ENCODE measurements at places on chromosomes 2 and 18.

DNA sequence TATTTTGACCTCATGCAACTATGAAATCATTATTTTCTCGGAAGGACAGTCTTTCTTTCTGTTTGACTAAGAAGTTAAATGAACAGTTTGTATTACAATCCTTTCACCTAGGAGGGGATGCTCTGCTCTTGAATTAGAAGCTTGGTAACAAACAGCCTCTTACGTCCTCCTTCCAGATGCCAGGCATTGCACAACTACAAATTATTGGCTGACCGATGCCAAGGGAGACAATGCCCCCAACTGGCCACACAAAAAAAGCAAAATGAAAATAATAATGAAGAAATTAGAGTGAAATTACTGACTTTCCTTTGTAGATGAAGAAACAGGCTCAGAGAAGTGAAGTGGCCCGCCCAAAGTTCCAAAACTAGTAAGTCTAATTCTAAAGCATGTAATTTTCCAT, 177.9 kb downstream of the CYRIA start:
- DNase-seq, result no peak

DNA sequence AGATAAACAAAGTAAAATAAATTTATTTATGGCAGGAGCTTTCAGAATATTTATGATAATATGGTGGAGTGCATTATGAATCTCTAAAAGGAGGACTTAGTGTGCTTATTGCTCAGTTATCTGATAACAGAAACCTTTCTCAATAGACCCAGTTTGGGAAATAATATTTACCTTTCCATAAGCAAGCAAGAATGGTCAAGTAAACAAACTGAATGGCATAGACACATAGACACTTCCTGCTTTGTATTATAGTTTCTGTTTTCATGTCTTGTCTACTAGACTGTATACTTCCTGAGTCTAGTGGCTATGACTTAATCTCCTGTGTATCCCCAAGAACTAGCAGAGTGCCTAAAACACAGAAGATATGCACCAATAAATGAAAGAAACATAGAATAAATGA, 87.8 kb downstream of the UPP2 start:
- DNase-seq, result no peak

DNA sequence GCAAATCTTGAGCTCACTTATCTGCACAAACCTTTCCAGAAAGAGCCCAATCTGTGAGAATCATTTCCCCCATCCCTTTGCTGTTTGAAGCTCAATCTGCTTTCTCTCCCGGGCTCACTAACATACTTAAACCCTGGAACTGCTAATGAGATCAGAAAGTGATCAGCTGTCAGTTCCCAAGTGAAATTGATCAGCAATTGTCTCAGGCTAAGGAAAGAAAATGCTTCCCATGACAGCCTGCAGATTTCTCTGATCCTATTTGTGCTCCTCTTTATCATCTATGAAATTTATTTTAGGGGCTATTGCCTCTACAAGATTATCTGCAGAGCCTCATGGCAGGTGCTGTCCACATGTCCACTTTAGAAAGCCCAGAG, 239.0 kb upstream of the CXCR4 start:
- no peak for DNase-seq

GRCh38 chr2:134393075-134393461, 139.2 kb downstream of the MGAT5 start:
- no peak for DNase-seq

DNA sequence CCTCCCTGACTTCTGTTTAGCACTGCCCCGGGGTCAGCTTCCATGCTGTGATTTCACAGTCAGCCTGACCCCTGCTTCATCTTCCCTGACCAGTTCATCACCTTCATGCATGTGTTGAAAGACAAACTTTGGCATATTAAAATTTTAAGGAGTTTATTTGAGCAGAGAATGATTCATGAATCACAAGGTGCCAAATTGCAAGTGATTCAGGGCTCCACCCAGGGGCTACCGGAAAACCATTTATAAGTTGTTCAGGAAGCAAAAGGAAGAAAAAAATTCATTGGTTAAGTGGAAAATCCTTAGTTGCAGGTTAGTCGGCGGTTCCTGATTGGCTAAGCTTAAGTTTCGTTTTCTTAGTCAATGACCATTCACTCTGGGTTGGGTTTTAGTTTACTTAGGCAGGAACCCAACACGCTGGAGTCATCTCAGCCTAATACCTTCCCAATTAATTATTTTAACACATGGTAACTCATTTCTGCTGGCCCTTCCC, 10.6 kb downstream of the IL1F10 start:
- DNase-seq, result no peak

GRCh38 chr2:131535526-131535925, 7.8 kb downstream of the CCDC74A start:
- no peak for DNase-seq

DNA sequence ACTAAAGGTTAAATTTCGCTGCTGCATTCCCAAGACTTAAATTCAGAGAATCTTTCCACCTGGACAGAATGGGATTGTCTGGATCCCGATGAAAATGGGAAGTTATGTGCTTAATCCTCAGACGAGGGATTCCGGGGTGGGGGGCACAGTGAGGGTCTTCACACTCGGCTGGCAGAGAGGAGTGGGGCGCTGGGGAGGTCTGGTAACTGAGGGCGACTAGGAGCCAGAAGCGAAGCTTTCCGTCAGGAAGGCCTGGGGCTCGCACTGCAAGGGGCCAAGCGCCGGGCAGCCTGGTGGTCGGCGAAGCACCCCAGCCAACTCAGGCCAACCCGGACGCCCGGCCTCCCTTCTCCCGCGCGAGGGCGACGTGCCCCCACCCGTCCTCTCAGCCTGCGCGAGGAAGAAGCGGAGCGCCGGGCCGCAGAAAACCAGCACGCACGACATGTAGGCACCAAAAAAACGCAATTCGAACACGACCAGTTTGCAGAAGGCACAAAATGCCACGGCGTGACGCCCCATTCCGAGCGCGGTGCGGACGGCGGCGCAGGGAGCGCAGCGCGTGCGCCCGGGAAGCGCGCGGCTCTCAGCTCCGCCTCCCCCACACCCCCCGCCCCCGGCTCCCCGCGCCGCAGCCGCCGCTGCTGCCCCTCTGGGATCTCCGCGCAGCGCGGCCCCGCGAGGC, 188.1 kb downstream of the ZEB2 start:
- peak; percentile 33 for DNase-seq

GRCh38 chr2:157501026-157501425, 57.1 kb upstream of the CYTIP start:
- no peak for DNase-seq

DNA sequence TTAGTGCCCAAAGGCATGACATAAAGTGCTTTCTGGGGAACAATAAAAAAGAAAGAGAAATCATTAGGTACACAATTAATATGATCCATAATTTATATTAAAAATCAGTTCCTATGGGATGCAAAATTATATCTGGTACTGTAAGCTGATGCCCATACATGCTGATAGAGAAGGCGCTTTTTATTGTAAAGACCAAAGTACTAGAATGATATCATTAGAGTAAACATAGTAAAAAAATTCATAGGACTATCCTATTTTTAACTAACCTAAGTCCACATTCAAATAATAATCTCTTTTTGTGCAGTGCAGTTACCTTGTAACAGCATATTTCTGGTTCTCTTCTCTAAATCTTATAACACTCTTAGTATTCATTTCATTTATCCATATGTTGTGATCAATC, 252.2 kb downstream of the ASXL3 start:
- DNase-seq, result no peak

DNA sequence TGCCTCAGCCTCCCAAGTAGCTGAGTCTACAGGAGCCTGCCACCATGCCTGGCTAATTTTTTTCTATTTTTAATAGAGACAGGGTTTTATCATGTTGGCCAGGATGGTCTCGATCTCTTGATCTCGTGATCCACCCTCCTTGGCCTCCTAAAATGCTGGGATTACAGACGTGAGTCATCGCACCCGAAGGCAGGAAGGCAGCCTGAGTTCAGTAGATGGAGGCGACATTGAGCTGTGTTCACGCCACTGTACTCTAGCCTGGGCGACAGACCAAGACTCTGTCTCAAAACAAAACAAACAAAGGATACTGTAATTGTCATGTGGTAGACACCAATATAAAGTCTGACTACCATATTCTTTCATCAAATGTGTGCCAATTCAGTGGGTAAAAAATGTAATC, 500.9 kb upstream of the DSEL start:
- no peak for DNase-seq

DNA sequence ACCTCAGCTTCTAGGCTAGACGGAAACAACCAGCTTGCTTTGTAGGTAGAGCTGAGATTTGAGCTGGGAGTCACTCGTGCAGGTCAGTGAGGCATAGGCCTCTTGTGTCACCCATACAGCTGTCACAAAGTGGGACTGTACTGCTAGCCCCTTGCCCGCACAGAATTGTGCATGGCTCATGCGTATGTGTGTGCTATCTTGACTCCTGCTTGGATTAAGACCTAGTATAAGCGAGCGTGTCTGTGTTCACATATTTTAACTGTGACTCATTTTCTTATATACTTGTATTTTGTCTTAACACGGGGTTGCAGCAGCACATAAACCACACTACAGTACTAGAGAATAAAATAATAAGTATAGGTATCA, 20.1 kb downstream of the CEP68 start:
- DNase-seq, result no peak

GRCh38 chr2:38793511-38793910, 15.5 kb downstream of the GEMIN6 start:
- DNase-seq, result no peak

DNA sequence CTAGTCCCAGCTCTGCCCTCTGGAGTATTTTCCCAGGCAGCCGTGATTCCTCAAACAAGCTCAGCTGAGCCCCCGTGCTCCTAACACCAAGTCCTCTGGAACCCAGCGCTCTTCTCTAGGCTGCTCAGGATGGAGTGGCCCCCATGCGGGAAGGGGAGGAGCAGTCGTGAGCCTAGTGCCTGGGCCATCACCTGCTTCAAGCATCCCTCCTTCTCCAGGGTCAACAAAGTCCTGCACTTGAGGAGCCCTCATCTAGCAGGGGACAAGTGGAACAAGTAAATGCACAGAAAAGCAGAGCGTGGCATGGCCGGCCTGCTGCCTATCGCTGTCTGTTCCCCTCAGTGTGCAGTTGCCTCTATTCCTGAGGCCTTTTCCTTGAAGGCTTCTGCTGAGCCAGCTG, 168.6 kb downstream of the INHBB start:
- DNase-seq, result no peak

Measured in GM12891 (cell line).